IMR-90 (cell line): ENCODE measurements at places on chromosomes 3 and 15. TPM values are rescaled to one million over a fixed set of nuclear protein-coding genes. Genes with fewer than 3 reads are reported as not detected.

GRCh38 chr15:99476413-99477222 is 89.2 kb upstream of the MEF2A start:
- DNase-seq: peak; percentile 100

- no peak for DNase-seq
Measured at GRCh38 chr3:161641287-161641686, 144.7 kb downstream of the OTOL1 start.

DNA sequence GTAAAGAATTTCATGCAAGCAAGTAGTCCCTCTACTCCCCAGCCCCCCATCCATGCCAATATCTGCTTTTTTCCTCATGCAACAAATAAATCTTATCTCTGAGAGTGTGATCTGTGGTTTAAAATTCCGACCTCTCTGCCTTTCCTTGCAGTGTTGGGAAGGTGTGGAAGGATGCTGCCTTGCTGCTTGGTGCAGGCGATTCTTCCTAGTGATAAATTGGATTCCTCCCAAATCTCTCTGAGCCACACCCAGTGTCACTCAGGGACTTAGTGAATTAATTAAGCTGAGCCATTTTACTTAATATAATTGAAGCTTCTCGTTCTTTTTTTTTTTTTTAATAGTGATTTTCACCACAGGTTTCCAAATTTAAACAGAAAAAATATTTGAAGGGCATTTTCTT is 3.4 kb downstream of the GAP43 start:
- DNase-seq: no peak

- DNase-seq: no peak
Measured at GRCh38 chr15:82871358-82871757, 61.9 kb downstream of the WHAMM start.

DNA sequence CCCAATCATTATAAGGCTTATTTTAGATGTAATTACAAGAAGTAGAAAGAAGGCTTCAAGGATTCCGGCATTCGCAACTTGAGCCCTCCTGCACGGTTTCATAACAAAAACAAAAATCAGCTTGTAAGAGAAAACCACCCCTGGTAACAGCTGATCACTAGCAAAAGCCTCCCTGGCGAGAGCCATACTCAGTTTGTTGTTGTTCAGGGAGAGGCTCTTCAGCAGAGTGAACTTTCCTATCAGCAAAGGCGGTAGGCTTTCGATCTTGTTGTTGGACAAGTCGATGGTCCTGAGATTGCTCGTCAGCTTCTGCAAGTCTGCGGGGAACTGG is 710 bp downstream of the LRRC57 start:
- DNase-seq: peak; percentile 55

GRCh38 chr15:40248006-40248783 is 9.3 kb downstream of the PAK6 start:
- no peak for DNase-seq

DNA sequence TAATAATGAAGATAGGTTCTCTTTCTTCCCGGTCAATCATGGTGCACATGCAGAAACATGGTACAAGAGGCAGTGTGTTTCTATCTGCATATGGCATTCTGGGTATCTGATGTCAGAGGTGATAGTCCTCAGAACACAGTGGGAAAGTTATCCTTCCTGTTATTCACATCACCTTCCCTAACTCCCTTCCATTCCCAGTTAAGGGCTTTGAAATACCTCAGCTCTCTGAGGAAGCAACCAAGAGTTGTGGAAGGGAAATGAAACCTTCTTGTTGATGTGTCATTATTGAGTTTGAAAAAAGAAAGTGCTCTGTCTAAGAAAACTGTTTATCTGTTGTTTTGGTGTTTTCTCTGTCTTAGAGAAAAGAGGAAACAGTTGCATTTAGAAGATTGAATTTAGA is 21.9 kb upstream of the P2RY13 start:
- no peak for DNase-seq

- no peak for DNase-seq
Measured at GRCh38 chr3:8755564-8756237, 13.7 kb downstream of the OXTR start.

- DNase-seq: no peak
Measured at GRCh38 chr3:151328298-151328995, 902 bp downstream of the P2RY13 start.

DNA sequence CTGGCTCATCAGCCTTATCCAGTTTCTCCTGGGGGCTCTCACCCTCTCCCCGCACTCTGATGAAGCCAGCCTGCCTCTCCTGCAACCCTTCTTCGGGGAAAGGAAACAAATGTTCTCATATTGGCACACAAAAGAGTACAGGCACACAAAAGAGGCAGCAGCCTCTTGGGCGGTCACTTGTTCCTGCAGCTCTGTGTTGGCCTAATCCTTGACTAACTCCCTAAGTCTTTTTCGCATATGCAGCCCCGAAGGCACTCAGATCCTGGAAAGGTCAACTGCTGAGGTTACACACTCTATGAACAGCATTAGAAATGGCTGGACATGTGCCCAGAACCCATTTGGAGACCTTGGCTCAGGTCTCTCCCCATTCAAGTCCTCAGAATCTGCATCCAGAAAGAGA is 7.4 kb upstream of the CAMP start:
- no peak for DNase-seq

DNA sequence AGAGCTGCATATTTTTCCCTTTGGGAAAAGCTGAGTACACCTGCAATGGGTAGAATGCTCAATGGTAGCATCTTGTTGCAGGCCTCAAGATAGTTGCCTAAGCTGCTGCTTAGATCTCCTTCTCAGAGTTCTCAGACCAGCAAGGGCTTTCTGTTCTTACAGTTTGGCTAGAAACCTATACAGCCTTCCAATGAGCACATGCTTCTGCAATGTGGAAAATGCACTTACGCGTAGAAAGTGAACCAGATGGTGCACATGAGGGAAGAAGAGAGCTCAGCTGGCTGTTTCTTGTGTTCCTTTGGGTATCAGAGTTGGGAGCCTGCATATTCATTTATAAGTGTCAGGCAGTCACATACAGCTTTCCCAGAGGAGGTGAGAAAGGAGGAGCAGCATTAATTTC is 136.4 kb downstream of the B3GALNT1 start:
- peak; percentile 0 for DNase-seq

SCAMP5 gene
- total RNA-seq: 0.36 and 0.56 TPM in 2 replicates

C15orf61 gene
- total RNA-seq: 1.4 and 1.7 TPM in 2 replicates

PBRM1 gene
- total RNA-seq: 72.6 and 74.2 TPM in 2 replicates
